ENCODE measurements at places on chromosomes 12 and 14.
A peak's percentile ranks its signal among the peaks of the same experiment; 100 is the strongest.

GRCh38 chr14:54329082-54329695 is 67.6 kb upstream of the CDKN3 start:
- no peak for DNase-seq

- DNase-seq: no peak
These were observed 482 bp upstream of the PSMC1 start for GRCh38 chr14:90255871-90256270.

- DNase-seq: no peak
These were observed 108.5 kb downstream of the SLC38A1 start for GRCh38 chr12:46160101-46160980.

DNA sequence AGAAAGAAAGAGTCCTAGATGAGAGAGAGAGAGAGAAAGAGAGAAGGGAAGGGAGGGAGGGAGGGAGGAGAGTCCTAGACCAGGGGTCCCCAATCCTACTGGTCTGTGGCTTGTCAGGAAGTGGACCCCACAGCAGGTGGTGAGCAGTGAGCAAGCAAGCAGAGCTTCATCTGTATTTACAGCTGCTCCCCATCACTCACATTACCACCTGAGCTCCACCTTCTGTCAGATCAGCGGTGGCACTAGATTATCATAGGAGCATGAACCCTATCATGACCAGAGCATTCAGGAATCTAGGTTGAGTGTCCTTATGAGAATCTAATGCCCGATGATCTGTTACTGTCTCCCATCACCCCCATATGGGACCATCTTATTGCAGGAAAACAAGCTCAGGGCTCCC is 39.2 kb upstream of the AMN1 start:
- no peak for DNase-seq

- peak; percentile 18 for DNase-seq
These were observed 65.6 kb downstream of the SERPINA3 start for GRCh38 chr14:94677747-94678146.

DNA sequence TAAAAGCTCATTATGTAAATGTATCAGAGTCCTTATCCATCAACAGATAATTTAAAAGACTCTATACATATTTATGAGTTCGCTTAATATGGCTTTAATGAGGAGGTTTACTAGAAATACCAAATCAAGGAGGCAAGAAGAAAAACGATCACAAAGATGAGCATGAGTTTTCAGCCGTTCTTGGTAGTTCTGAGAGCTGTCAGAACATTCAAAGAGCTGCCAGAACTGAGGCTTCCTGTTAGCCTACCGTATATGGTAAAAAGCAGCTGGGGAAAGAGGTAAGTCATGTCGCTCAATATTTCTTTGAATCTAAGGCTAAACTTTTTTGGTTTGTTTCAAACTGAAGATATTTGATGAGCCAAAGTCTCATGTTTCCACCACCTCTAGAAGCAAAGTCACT is 115.3 kb upstream of the PLXNC1 start:
- no peak for DNase-seq

DNA sequence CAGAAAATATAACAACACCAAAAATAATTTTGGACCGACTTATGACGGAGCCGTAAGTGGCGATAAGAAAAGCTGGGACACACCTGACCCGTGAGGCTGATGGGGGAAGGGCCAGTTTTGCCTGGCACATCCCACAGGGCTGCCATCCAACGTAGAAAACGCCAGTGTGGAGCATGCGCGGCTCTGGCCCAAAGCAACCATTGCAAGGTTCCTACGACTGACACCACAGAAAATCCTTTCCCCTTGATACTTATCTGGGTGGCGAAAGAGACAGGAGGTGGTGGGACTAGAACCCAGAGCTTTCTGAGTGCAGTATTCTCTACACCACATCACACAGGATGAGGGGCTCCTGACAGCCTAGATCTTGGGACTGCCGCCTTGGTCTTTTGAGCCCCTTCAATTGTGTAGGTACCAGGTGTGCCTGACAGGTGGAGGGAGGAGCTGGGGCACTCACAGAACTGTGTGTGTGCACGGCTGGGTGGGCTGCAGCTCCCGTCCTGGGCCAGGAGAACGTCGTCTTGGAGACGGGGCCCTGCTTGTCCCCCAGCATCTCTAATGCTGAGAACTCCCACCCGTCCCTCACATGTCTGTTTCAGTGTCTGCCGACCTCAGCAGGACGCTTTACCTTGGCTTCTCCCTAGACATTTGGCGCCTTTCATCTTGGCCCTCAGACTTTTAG is 17.4 kb upstream of the CACNA2D4 start:
- DNase-seq: no peak

DNA sequence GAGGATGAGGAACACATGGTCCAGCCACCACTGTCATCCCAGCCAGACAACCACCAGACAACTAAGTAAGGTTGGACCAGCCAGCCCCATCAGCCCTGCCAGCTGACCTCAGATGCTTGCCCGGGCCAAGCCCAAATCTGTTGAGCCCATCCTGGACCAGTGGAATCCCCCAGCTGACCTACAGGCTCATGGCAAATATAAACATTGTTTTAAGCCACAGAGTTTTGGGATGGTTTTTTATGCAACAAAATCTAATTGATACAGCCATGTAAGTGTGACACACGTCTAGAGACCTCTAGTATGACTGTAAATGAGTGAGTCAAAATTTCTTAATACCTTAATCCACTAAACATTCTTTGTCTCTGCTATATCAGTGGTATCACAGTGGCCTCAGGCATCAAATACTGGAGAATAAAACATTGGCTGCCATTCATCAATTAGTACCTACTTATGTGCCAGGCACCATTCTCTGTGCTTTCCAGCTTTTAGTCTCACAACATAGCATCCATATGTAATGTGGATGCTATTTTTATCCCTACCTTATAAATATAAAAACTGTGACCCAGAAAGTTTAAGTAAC is 24.2 kb upstream of the NT5DC3 start:
- DNase-seq: no peak

DNA sequence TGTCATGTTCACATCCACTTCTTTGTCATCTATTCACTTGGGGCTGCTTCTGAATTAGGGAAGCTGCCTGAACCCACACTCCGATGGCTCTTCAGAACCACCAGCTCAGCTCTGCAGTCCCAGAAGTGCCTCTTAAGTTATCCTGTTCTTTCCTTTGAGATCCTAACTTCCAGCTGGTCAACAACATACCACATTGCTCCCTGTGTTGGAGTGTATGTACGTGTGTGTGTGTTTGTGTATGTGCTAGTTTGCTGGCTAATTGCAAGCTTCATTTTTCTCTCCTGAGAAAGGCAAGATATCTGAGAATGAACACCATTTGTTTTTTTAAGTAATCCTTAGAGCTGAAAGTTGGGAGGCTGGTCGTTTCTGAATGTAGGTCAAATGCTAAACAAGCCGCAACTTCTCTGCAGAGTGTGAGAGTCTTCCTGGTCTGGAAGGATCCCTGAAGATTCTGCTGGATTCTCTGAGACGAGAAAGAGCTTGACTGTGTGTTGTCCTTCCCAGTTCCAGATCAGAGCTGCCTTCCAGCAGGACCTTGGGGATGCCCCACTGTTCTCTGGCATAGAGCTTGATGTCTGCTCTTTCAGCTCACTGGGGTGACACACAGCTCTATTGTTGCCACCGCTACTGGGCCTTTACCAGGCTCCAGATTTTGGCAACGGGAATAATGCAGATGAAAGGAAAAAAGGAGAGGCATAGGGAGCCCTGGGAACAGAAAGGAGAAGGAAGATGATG is 839 bp downstream of the GSG1 start:
- no peak for DNase-seq

DNA sequence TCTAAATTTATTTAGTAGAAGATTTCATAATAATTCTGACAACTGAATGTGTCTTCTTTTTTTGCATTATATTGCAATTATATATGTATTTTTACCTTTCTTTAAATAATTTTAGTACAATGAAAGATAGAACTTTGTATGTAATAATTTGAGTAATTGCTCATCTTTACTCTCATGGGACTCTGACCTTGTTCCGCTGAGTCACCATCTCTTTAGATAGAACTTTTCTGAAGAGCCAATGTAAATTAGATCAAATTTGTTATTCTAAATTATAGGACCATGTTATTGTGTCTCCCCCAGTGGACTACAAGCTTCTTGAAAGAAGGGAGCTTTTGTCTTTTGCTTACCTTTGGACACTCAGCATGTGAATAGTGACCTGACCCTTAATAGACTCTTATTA is 96.1 kb downstream of the TRHDE start:
- no peak for DNase-seq

- DNase-seq: no peak
These were observed 5.4 kb downstream of the SLC15A4 start for GRCh38 chr12:128818065-128819022.

DNA sequence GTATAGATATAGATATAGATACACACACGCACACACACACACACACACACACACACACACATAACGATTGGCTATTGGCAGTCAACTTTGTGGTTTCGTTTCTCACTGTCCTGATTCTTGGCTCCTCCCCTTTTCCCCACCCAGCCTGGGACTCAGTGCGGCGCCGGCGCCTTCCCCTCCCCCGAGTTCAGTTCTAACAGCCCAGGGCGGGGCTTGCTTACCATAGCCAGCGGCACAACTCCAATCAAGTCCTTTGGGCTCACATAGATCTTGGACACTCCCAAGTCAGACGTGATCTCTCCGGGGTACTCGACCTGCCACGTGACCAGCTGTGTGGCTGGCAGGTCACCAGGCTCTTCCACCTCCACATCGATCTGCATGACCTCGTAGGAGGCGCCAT is 484.1 kb downstream of the GLT1D1 start:
- no peak for DNase-seq

- peak; percentile 69 for DNase-seq
These were observed 67.2 kb downstream of the BTG1 start for GRCh38 chr12:92078167-92079053.

- no peak for DNase-seq
These were observed 316.8 kb downstream of the CCDC91 start for GRCh38 chr12:28507033-28507432.

DNA sequence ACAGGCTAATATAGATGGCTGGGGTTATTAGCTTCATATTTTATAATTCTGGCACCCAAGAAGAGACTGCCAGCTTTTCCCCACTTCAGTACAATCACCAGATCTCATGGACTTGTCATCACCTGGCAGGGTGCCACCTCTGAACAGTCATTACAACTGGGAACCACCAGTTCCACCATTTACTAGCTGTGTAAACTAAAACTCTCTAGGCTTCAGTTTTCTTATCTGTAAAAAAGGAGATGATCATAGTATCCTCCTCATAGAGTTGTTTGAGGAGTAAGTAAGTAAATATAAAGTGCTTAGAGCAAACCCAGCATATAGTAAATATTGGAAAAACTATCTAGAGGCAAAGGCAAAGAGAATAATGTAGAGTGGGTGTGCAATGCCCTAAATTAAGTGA is 19.3 kb downstream of the CPNE8 start:
- DNase-seq: no peak

GRCh38 chr12:128995619-128996018 is 142.3 kb downstream of the GLT1D1 start:
- DNase-seq: no peak

DNA sequence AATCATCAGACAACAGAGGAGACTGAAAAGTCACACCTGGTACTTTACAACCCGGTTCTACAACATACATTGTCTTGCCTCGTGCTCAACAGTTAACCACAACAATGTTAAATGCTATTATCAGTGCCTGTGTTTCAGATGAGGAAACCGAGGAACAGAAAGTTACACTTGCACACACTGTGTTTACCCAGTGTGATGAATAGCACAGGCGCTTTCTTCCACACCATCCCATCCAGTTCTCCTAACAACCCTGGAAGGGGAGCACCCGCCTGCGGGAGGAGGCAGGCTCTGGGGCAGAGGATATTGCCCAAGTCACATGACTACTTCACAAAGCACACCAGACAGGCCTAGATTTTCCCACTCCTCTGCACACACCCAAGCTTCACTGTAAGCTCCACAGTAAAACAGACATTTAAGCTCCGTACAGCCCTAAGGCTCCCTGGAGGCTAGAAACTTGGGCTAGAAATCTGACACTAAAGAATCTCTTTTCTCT is 21.8 kb downstream of the NCKAP5L start:
- DNase-seq: no peak

DNA sequence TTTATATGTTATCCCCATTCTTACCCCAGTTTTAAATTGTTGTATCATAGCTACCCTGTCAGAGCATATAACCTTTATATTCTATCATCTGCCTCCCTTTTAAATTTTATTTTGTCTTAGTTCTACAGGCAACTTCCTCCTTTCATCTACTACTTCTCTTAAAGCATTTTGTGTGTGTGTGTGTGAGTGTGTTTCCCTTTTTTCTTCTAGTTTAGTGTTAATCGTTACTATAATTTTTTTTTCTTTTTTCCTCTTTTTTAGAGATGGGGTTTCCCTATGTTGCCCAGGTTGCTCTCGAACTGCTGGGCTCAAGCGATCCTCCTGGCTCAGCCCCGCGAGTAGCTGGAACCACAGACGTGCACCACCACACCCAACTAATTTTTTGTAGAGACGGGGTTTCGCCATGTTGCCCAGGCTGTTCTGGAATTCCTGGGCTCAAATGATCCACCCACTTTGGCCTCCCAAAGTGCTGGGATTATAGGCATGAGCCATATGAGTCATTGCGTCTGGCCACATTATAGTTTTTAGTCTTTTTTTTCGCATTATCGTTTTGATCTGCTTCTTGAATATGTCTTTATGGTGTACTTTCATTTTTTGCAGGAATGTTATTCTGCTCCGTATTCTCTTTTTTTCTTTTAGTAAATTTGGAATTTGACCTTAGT is 33.1 kb upstream of the FBXO34 start:
- DNase-seq: no peak

- DNase-seq: no peak
These were observed 6.7 kb downstream of the HOXC5 start for GRCh38 chr12:54039417-54040147.

- no peak for DNase-seq
These were observed 13.7 kb upstream of the AJUBA start for GRCh38 chr14:22995889-22996625.

DNA sequence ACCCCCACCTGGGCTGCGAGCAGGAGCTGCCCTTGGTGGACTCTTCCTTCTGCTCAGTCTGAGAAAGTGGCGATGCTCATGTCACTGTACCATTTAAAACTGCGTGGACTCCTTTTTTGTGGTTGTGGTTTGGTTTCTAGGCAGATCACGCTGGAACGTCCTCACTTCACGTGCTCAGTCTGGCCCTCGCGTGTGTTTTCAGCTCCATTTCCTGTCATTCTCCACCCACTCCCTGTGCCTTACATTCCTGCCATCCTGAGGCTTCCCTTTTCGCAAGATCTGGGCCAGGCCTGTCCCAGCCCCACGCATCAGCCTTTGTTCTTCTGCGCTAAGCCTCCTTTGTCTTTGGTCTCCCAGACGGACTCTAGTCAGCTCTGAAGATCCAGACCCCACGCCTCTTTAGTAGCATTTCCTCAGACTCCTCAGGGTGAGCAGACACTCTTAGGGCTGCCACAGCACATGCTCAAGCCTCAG is 105.4 kb downstream of the FBXL14 start:
- DNase-seq: no peak

DNA sequence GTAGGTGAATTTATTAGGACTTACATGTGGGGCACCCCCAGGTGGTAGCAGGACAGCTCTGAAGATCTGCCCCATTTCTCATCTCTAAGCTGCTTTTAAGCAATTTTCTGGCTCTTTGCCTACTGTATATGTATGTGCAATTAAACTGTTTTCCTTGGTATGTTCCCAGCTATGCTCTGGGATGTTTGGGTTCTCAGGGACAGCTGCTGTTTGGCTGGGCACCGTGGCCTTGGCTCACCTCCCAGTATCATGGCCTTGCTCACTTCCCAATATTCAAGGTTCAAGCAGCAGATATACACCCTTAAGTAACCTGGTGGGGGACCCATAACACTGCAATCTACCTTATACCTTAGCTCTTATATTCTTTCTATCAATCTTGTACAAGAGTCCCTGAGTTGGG is 53.7 kb upstream of the KITLG start:
- no peak for DNase-seq

- DNase-seq: no peak
These were observed 20.2 kb downstream of the PRKCH start for GRCh38 chr14:61341275-61342206.
